Colonic mucosa (tissue), 4 donors: ENCODE measurements at places on chromosomes 7 and 10.

- H3K36me3 ChIP-seq = no peaks in the 10 kb centered on the region
- peak; percentile 91 for DNase-seq
- no peaks in the 10 kb centered on the region for H3K27me3 ChIP-seq
- peaks cover 29% of the 10 kb centered on the region for H3K4me1 ChIP-seq
These were observed 1.7 kb downstream of the TRIM8 start for GRCh38 chr10:102645741-102646609.

DNA sequence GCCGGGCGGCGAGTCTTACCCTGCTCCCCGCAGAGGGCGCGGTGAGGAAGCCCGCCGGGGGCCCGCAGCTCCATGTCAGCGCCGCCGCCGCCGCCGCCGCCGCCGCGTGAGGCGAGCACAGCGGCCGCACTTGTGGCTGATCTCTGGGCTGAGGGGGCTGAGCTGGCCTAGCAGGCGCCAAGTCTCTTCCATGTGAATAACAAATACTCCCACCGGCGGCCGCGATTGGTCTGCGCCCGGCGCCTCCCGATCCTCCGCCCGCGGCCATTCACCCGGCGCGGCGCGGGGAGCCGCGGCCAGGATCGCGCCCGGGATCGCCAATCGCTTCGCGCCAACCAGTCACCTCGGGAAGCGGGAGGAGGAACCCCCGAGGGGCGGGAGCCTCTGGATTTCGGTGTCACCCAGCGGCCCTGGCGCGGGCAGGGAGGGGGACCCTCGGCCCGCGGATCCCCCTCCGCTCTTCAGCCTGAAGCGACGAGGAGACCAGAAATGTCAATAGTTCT is at the start of gene GRM8:
Gene GRM8 (minus strand): TSS at position 164 of the 503 bp plus-strand sequence.
- H3K27ac ChIP-seq = peak within 1 kb of the TSS; percentile 32
- DNase-seq = peak; percentile 40
- peaks cover 18% of the 10 kb centered on the region for H3K27me3 ChIP-seq

- no peaks in the 10 kb centered on the region for H3K4me1 ChIP-seq
- peak overlapping the region; percentile 34 for H3K4me3 ChIP-seq
- DNase-seq = no peak
- peak overlapping the region; percentile 38 for H3K27ac ChIP-seq
These were observed 26.9 kb downstream of the PRSS2 start for GRCh38 chr7:142797391-142798377.

DNA sequence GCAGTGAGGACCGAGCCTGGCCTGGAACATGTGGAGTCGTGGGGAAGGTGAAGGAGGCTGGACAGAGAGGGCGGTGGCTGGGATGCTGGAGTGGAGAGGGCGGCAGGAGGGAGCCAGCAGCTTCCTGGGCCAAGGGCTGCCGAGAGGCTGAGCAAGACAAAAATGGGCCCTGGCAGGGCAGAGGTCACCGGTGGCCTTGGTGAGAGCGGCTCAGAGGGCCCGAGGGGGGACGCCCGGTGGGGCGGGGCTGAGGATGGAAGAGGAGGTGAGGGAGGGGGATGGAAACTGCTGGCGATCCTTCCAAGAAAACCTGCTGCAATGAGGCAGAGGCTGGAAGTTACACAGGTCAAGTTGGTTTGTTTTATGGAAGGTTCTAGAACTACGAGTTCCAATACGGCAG is 69.5 kb downstream of the ELFN1 start:
- H3K27me3 ChIP-seq = no peaks in the 10 kb centered on the region
- no peak overlapping the region for H3K27ac ChIP-seq
- H3K4me3 ChIP-seq = no peak overlapping the region
- H3K4me1 ChIP-seq = peaks cover 11% of the 10 kb centered on the region
- no peak for DNase-seq
- no peaks in the 10 kb centered on the region for H3K36me3 ChIP-seq

- no peak overlapping the region for H3K27ac ChIP-seq
- H3K4me1 ChIP-seq = no peaks in the 10 kb centered on the region
These were observed 61.1 kb downstream of the PTPRE start for GRCh38 chr10:127968027-127968441.

DNA sequence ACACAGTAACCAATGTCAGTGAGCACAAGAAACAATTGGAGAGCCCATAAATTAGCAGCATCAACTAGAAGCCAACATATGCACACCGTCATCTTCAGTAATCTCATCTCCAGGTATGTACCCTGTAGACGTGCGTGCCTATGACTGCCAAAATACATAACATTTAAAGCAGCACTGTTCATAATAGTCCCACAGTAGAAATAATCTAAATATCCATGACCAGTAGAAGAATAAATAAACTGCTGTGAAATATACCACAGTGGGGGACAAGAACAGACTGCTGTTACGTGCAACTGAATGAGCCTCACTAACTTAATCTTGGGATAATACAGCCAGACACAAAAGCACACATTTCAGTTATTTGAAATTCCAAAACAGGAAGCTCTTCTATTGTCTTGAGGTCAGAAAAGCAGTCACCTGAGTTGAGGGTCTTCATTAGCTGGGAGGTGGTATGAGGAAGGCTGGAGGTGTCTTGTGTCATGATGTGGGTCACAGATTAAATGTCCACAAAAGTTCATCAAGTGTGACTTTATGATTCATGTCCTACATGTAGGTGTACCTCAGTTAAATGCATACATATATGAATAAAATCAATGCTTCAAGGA is 454.2 kb upstream of the AKR1E2 start:
- H3K27ac ChIP-seq = no peak overlapping the region
- H3K4me1 ChIP-seq = no peaks in the 10 kb centered on the region
- no peaks in the 10 kb centered on the region for H3K36me3 ChIP-seq
